CD8-positive, alpha-beta memory T cell (primary cell): ENCODE measurements at places on chromosomes 11 and 22. TPM values are rescaled to one million over a fixed set of nuclear protein-coding genes. Genes with fewer than 3 reads are reported as not detected.
A peak's percentile ranks its signal among the peaks of the same experiment; 100 is the strongest.

GRCh38 chr11:85665733-85666132 is 804 bp upstream of the CREBZF start:
- H3K27ac ChIP-seq: peak overlapping the region; percentile 98
- H3K4me1 ChIP-seq: peaks cover 29% of the 10 kb centered on the region
- H3K4me3 ChIP-seq: no peak overlapping the region

DNA sequence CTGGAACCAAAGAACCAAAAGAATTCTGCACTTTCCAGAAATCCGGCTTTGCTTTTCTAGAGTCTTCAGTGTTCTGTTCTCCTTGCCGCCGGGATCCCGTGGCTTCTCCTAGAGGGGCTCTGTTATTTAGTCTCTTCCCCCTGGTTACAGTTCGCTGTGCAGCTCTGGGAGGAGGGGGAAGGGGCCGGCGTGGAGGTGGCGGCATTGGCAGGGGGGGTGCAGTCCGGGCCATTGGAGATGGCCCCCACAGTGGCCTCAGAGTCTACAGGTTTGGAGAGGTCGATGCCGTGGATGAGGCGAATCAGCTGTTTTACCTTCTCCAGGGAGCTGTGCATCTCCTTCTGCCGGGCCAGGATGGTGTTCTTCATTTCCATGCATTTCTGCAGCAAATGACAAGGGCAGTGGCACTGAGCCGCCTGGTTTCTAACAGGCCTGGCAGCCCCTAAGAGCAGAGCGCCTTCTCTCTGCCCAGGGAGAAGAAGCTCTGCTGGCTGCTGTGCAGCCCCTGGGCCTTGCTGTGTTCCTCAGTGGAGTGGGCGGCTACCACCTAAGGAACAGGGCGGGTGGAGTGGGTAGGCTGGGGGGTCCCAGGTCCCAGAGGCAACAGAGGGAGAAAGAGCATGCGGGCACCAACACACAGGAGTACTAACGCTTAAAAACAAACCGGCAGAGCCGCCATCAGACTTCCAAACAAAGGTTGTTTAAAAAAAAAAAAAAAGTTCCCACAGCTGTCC is 11.6 kb downstream of the LARGE2 start:
- H3K4me3 ChIP-seq: no peak overlapping the region
- H3K36me3 ChIP-seq: peaks cover 36% of the 10 kb centered on the region
- H3K27me3 ChIP-seq: no peaks in the 10 kb centered on the region
- H3K27ac ChIP-seq: no peak overlapping the region
- no peak for DNase-seq

Gene NEFH
- 6.3 TPM for total RNA-seq

DNA sequence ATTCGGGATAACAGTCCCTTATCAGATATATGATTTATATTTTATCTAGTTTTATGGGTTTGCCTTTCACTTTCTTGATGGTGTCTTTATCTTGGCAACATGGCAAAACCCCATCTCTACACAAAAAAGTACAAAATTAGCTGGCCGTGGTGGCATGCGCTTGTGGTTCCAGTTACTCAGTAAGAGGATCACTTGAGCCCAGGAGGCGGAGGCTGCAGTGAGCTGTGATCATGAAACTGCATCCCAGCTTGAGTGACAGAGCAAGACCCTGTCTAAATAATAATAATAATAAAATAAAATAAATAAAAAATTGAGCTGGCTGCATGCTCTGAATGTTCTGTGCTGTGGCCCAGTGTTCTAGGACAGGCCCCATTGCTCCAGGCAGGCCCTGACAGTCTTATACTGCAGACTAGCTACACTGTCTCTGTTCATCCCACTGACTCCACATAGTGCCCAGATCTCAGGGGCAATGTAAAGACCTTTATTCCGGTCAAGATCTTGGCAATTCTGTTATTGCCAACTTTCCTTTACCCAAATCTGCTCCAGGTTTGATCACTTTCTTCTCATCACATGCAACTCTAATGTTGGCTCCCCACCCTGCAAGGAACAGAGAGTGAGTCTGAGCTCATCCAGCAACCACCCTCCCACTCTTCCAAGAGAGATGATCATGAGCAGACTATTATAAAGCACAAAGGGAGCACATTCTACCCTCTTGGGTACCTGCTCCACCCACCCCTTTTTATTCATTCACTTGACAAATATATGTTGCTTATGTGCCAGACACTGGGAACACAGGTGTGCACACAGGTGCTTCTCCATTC is 8.8 kb downstream of the HSPA8 start:
- H3K4me3 ChIP-seq: no peak overlapping the region
- no peak for DNase-seq
- H3K4me1 ChIP-seq: peaks cover 39% of the 10 kb centered on the region
- peaks cover 24% of the 10 kb centered on the region for H3K36me3 ChIP-seq
- no peak overlapping the region for H3K27ac ChIP-seq

- H3K4me3 ChIP-seq: no peak overlapping the region
- no peaks in the 10 kb centered on the region for H3K27me3 ChIP-seq
- H3K27ac ChIP-seq: no peak overlapping the region
Observed at GRCh38 chr11:58801974-58802545, 42.4 kb downstream of the GLYATL2 start.

DNA sequence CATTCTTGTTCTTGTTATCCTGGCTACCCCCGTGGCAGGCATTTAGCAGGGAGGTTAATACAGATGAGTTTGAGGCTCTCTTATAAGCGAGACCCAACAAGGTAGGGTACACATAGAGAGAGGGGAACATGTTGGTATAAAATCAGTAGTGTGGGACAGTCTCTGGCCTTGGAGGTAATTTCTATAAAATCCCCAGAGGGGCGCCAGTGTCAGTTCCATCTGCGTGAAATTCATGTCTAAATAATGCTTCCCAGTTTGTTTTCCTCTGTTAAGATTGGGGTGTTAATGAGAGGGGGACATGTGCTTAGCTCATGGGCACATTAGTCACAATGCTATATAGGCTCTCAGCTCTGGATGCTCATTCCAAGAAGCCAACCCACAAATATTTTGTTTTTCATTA is 150.7 kb downstream of the MYO18B start:
- DNase-seq: no peak
- no peak overlapping the region for H3K27ac ChIP-seq
- H3K27me3 ChIP-seq: no peaks in the 10 kb centered on the region
- H3K36me3 ChIP-seq: no peaks in the 10 kb centered on the region
- H3K4me3 ChIP-seq: no peak overlapping the region

DNA sequence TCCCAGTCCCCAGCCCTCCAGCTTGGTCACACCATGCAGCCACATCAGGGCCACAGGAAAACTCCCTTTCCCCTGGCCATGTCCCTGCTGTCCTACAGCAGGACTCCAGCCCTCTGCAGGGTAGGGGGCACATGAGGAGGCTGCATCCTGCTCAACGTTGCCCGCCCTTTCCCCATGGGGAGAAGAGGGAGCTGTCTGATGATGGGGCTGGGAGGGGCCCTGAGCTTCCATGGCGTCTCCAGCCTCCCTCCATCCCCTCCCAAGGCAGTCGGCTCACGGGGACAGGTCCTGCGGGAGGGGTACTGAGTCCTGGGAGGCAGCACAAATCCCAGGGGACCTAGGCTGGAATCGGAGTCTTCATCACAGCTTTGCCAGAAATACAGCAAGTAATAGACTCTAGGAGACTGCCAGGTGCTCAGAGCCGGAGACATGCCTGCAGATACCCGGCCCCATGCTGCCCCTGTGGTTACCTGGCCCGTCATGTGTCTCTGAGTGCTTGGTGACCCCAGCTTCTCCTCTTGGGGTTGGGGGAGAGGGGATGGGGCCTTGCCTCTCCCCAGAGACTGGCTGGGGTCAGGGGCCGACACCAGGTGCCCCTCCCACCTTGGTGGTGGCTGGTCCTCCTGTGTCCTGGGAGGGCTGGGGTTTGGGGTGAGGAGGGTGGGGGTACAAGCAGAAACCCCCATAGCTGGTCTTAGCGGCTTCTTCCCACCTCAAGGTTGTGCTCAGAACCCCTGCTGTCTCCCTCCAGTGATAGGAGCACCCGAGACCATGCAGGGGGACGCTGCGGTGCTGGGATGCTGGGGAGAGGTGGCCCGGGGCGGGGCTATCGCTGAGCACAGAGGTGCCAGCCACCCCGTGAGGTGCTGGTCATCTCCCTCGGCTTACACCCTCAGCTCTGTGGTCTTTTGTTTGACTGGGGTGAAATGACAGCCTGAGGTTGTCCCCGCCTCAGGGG is 2.3 kb downstream of the MRGPRE start:
- H3K27ac ChIP-seq: no peak overlapping the region
- no peak for DNase-seq
- no peaks in the 10 kb centered on the region for H3K4me1 ChIP-seq
- H3K36me3 ChIP-seq: no peaks in the 10 kb centered on the region
- H3K27me3 ChIP-seq: no peaks in the 10 kb centered on the region

Gene BLID
- total RNA-seq: not detected

Gene SCN3B
- total RNA-seq: not detected

Gene HBB
- total RNA-seq: not detected

Gene DEAF1
- 54.6 TPM for total RNA-seq

DNA sequence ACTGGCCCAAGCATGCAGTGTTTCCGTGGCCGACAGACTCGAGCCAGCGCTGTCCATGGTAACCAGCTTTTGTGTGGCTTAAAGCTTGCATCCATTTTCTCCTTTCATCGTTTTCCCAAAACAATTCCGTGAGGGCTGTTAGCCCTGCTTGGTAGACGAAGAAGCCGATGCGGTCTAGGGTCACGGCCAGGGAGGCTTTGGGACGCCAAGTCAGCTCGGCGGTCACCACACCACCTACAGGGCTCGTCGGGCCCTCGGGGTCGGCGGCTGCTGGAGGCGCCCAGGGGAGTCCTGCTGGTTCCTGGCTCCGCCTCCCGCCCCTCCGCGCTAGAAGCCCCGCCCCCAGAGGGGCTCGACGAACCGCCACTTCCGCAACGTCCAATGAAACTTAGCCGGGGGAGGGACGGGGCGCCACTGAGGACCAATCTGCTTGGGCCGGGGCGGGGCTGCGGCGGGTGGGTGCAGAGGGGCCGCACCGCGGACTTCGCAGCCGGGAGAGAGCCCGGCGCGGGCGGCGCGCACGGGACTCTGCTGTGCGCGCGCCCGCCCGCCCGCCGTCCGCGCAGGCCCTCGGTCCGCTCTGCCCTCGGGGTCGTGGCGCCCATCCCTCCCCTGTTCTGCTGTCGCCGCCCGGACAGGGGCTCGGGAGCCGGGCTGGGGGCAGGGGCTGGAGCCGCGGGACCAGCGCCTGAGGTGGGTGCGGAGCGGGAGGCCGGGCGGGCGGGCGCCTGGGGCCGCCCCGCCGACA is at the start of gene TIGD3:
TIGD3 (plus strand) TSS at position 487 of the 748 bp plus-strand sequence. CDS start 1,058 bp downstream, outside the sequence.
- peak within 1 kb of the TSS; percentile 43 for H3K27ac ChIP-seq
- H3K4me3 ChIP-seq: peak within 1 kb of the TSS; percentile 60
- H3K4me1 ChIP-seq: peaks cover 14% of the 10 kb centered on the region
- H3K27me3 ChIP-seq: no peaks in the 10 kb centered on the region
- peaks cover 14% of the 10 kb centered on the region for H3K36me3 ChIP-seq

- peaks cover 3% of the 10 kb centered on the region for H3K4me1 ChIP-seq
- H3K36me3 ChIP-seq: no peaks in the 10 kb centered on the region
- H3K4me3 ChIP-seq: no peak overlapping the region
- H3K27ac ChIP-seq: no peak overlapping the region
- no peaks in the 10 kb centered on the region for H3K27me3 ChIP-seq
- DNase-seq: no peak
Observed at GRCh38 chr11:45777127-45777969, 27.6 kb upstream of the SLC35C1 start.

Gene TPBGL
- 0.09 TPM for total RNA-seq

Gene PAX6
- total RNA-seq: not detected

Gene ADAMTS8
- total RNA-seq: not detected

Gene PVALB
- total RNA-seq: not detected

Gene SLC5A1
- not detected for total RNA-seq

- no peaks in the 10 kb centered on the region for H3K36me3 ChIP-seq
- H3K4me3 ChIP-seq: no peak overlapping the region
- no peaks in the 10 kb centered on the region for H3K4me1 ChIP-seq
- no peak overlapping the region for H3K27ac ChIP-seq
- no peaks in the 10 kb centered on the region for H3K27me3 ChIP-seq
Observed at GRCh38 chr11:130719220-130719915, 196.9 kb downstream of the SNX19 start.

DNA sequence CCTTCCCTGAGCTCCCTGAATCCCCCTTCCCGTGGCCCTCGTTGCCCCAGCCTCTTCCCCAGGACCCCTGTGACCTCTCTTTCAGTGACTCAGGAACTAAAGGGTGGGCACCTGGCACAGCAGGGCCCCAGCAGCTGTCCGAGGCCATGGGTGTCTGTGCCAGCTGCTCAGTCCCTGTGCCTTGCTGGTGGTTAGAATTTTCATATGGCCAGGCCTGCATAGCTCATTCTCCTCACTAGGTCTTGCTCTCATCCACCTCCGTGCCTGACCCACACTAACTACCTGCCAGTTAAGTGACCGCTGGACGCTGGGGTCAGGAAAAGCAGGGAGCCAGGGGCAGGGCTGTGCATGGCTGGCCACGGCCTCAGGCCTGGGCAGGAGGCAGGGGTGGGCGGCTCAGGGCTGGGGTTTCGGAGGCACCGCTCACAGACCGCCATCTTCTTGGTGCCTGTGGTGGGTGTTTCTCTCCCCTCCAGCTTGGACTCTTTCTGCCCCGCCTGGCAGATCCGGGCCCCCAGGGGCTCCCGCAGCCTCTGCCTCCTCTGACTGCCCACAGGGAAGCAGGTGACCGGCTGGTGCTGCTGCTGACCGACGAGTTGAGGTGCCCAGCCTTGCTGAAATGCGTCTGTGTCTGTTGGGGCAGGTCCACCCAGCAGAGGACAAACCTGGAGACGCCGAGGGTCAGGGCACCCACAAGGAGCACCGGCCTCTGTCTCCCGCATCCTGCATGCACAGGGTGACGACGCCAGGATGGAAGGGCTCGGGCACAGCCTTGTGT is 20.3 kb downstream of the MRGPRD start:
- H3K27ac ChIP-seq: no peak overlapping the region
- H3K4me1 ChIP-seq: no peaks in the 10 kb centered on the region
- no peaks in the 10 kb centered on the region for H3K27me3 ChIP-seq
- no peak overlapping the region for H3K4me3 ChIP-seq
- H3K36me3 ChIP-seq: no peaks in the 10 kb centered on the region

DNA sequence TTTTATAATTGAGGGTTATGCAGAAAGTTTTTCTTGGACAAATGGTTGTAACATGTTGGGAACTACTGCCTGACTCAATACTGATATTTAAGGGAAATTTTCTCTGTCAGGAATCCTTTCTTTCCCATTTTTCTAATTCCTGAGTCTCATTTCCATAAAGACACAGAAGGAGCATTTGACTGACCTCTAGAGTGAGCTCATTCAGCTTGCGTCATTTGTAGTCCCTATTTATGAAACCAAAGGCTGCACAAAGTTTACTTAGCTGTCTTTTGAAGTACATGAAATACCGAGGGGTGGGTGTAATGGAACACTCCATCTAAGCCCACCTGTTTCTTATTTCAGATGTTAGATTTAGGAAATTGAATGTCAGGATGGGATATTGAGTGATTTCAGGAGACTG is 359.5 kb upstream of the C11orf87 start:
- DNase-seq: no peak
- H3K27ac ChIP-seq: no peak overlapping the region
- H3K4me3 ChIP-seq: no peak overlapping the region
- H3K4me1 ChIP-seq: no peaks in the 10 kb centered on the region

- H3K36me3 ChIP-seq: no peaks in the 10 kb centered on the region
- no peaks in the 10 kb centered on the region for H3K4me1 ChIP-seq
- H3K27ac ChIP-seq: no peak overlapping the region
- no peak for DNase-seq
- no peak overlapping the region for H3K4me3 ChIP-seq
- no peaks in the 10 kb centered on the region for H3K27me3 ChIP-seq
Observed at GRCh38 chr11:10567446-10567845, 1.0 kb downstream of the LYVE1 start.

Gene HEPN1
- not detected for total RNA-seq
